ENCODE measurements at places on chromosomes 4 and X.

- DNase-seq: no peak
Measured at GRCh38 chr4:87041141-87041540, 106.3 kb downstream of the AFF1 start.

GRCh38 chr4:69816236-69816635 lies 43.7 kb downstream of the SULT1E1 start:
- DNase-seq: no peak

GRCh38 chr4:120874792-120875774 lies 47.4 kb downstream of the PRDM5 start:
- no peak for DNase-seq

GRCh38 chr4:132065940-132066495 lies 1083.1 kb upstream of the PCDH10 start:
- no peak for DNase-seq

- no peak for DNase-seq
Measured at GRCh38 chrX:22278375-22278774, 5.7 kb downstream of the CBLL2 start.

DNA sequence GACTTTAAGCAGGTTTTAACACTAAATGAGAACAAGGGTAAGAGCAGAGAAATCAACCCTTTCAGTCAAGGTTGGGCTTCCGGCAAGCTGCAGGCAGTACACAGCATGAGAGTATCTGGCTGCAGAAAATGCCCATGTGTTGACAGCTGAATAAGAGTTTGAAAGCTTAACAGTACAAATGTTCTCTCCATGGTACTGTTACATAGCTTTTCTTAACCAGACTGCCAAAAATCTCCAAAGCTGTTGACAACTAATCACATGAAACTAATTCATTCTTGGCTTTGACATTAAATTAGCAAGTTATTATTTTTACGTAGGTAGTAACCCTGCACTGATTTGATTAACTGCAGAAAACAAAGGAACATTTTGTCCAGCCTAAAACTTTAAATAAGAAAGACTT lies 153.5 kb downstream of the SLC10A7 start:
- DNase-seq: no peak

- no peak for DNase-seq
Measured at GRCh38 chr4:131499141-131499873, 1649.8 kb upstream of the PCDH10 start.

- peak; percentile 5 for DNase-seq
Measured at GRCh38 chrX:7083468-7084396, 63.8 kb upstream of the STS start.

GRCh38 chrX:41922431-41923151 lies 763 bp downstream of the CASK start:
- DNase-seq: no peak

DNA sequence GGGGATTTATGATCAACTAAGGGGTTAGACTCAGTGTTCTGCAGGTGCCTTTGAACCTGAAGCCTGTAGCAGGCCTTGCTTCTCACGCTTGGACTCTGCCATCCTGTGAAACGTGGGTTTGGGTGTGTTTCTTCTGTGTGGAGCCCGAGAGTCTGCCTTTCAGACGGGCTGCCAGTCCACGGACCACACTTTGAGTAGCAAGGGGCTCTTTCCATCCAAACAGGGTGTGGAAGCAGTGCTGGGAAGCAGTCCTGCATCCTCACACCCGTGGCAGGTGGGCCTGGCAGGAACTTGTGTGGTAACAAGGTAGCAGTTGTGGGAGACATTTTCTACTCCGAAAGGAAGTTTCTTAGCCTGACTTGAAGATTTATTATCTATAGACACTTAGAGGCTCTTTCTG lies 22.7 kb downstream of the RGS12 start:
- no peak for DNase-seq

DNA sequence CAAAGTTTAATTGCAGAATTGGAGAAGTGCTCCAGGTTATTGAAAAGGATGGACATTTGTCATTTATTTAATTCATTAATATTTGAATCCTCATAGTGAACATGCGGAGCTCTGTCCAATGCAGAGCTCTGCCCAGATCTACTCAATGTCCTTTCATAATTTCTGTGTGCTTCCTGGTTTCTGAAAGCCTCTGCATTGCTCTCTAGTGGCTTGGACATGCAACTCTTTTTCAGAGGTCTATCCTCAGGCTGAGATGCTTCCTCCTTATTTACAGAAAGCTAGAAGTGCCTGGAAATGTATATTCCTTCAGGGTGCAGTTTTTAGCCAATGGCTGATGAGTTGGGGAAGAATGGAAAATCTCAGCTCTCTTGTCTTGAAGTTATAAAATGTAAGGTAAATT lies 786.1 kb upstream of the AADAT start:
- DNase-seq: no peak

GRCh38 chrX:110600745-110601310 lies 194.8 kb downstream of the CHRDL1 start:
- DNase-seq: no peak

GRCh38 chrX:39766085-39766726 lies 331.6 kb downstream of the BCOR start:
- DNase-seq: no peak

DNA sequence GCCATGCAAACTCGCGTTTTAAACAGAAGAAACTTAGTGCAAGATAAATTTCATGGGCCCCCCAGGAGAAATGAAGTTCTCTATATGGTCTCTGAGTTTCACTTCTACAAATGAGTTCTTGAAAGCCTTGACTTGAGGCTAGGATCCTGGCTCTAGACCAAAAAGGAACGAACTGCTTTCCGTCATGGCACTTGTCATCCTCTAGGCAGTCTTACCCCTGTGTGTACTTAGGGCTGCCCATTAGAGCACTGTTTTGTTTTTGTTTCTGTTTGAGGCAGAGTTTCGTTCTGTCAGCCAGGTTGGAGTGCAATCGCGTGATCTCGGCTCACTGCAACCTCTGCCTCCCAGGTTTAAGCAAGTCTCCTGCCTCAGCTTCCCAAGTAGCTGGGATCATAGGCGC lies 29.0 kb downstream of the RNF4 start:
- no peak for DNase-seq
